Activated effector memory CD4-positive, alpha-beta T cell treated with anti-CD3 and anti-CD28 coated beads, Interleukin-2, amount 50 U/mL, for 16 hours (primary cell): ENCODE measurements at places on chromosomes 1 and 21.

GRCh38 chr1:184472136-184472535 is 85.3 kb downstream of the C1orf21 start:
- no peak for DNase-seq

- no peak for DNase-seq
These were observed 2.3 kb upstream of the LCE3D start for GRCh38 chr1:152582647-152583046.

DNA sequence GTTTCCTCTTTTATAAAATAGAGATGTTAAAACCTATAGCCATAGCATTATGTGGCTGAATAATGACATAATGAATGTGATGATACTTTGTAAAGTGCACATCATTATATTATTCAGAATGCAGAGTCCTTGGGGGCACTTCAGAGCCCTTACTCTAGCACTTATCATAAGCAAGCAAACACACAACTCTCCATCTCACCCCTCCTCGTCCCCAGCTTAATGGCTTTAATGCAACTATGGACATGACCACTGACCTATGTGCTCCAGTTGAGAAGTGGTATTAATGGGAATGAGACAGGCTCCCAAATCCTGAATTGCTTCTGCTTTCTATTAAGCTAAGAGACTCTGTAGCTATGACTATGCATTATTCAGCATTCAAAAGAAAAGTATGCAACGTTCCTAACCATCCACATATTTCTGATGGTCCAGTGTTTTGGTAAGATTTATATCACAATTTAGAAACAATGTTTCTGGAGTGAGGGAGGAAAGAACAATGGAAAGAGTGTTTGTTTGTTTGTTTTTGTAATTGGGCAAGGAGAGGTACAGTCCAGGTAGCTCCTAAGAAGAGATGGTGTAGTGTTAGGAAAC is 194.0 kb upstream of the PLXNA2 start:
- DNase-seq: no peak

GRCh38 chr1:26560403-26560780 is 30.8 kb downstream of the RPS6KA1 start:
- no peak for DNase-seq

DNA sequence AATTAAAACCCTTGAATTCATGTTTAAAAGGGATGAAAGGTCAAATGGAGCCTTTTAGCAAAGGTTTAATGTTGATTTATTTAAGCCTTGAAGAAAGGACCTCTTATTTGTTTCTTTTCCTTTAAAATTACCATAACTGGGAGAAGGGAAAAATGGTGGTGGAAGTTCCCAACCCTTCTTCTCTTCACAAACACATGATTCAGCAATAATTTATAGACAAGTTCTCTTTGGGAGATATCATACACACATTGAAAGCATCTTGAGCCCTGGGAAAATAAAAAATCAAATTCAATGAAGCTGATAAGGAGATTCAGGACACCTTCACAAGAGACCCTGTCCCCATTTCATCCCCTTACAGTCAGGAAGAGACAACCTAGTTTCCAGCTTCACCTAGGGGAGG is 8.9 kb downstream of the ADAM30 start:
- no peak for DNase-seq

DNA sequence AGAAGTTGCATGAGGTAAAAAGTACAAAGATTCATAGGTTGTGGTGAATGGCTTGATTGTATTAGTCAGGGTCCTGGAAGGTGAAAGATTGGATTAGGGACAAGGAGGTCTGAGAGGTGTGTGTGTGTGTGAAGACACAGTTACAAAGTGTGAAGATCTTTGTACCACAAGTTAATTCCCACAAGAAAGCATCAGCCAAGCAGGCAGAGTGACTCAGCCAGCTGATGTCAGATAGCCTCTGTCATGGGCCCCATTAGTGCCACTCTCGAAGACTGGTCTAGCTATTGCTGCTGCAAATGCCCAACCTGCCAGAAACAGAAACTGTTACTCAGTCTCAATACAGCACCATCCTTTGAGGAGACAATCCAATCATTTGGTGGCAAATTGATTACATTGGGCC is 96.5 kb downstream of the DTL start:
- DNase-seq: no peak

DNA sequence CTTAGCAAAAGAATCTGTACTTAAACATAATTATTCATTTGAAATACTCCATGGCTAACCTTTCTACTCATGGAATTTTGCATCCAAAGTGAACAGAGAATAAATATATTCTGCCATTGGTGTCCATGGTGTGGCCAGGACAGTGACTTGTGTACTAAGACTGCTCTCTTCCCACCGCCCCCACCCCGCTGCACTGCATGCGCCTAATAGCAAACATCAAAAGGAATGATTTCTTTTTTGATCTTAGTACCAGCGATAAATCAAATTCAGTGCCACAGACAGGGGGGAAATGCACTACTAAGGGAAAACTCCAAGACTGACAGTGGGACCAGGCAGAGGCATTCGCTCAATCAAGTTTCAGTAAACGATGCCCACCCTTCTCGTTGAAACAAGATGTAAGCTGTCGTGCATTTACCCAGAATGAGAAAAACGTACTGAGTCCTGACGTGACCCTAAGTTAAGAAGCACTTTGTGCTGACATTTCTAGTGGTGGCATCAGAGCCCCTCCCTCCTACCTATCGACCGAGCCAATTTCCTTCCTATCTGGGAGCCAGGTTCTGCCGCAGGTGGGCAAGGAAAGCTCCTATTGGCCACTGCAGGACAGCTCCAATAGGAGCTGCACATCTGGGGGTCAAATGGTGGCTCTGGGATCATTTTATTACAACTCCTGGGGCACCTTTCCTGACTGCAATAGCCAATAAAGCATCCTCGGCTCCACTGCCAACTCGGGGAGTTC is 12.5 kb downstream of the ESRRG start:
- DNase-seq: no peak
